ENCODE measurements at places on chromosomes 16 and 17.

- DNase-seq, result no peak
Measured at GRCh38 chr17:10215286-10215685, 16.9 kb upstream of the GAS7 start.

DNA sequence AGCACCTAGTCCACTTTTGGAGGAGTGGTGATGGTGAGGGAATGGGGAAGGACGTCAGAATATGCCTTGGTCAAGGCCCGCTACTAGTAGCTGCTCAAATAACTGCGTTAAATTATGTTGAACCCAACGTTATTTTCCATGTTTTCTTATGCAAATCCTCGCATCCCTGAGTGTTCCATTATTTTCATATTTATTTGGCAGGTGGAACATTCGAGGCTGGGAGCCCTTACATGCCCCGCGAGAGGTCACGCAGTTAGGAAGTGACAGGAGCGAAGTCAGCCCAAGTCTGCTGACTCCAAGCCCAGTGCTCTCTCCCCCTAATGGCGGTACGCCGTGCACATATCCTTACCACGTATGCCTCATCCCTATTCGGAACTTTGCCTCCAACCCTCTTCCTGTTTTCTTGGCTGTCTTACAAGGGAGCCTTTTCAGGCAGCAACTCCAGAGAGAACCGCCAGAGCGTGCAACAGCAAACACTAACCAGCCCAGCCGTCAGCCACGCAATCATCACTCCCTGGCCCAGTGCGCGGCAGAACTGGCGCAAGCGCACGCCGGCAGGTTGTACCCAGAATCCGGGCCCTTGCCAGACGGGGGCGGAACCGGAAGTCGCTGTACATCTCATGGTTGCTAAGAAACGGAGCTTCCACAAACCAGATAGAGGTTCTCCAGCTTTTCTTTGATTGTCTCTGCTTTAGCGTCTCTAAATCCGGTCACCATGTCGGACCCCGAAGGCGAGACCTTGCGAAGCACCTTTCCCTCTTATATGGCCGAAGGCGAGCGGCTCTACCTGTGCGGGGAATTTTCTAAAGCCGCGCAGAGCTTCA lies at the start of gene ODAD4:
ODAD4 (plus strand) TSS at position 609 of the 824 bp plus-strand sequence; CDS start at position 716, 107 bp downstream.
- DNase-seq, result peak; percentile 97

DNA sequence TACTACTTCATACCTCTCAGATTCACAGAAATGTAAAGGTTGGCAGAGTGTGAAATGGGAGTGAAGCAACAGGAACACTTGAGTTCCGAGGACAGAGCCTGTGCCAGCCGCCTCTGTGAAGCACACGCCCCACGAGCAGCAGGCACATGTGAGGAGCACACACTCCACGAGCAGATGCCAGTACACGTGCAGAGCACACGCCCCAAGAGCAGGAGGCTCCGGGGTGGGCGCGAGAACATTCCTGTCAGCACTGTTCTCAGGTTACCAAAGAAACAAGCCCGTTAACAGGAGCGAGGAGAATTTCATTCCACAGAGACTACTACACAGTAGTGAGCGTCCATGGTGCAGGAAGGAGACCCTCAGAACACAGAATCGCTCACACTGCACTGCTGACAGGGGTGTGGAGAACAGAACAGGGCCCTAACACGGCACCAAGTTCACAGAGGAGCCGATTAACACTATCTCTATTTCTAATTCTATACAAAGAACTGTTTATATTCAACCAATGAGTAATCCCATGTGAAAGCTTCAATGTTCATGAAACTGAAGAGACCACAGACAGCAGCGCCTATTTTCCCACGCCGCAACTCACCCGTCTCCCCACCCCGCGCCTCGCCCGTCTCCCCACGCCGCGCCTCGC lies 40.1 kb downstream of the KLHDC4 start:
- DNase-seq, result no peak

- no peak for DNase-seq
Measured at GRCh38 chr17:13429201-13429600, 172.5 kb downstream of the HS3ST3A1 start.

GRCh38 chr17:66304304-66305174 lies 2.1 kb downstream of the PRKCA start:
- no peak for DNase-seq

- no peak for DNase-seq
Measured at GRCh38 chr16:57960826-57961472, 10.0 kb downstream of the CNGB1 start.

DNA sequence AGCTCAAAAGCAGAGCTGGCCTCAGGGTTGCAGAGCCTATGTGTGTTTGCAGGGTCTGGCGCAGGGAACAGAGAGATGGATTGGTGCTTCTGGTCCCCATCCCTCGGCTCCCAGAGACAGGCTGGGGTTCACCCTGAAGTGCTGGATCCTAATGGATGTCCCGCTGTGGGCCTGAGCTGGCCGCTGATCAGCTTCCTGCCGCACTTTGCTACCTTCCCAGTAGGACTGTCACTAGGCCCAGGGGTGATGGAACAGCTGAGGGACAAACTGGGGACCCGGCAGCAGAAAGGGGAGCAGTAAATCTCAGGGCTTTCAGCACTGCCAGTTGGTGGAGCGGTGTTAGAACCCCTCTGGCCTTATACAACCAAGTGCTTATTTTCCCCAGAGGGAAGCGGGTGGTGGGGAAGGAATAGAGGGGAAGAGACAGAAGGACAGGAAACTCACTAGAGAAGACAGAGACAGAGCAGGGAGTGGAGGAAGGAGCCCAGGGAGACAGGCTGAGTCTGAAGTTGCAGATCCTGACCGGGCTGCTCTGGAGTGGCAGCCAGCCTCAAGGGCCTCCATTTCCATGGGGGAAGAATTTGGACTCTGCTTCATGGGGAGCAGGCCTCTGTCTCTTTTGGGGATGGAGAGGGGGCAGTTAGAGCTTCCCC lies 78.6 kb downstream of the MRM1 start:
- no peak for DNase-seq

DNA sequence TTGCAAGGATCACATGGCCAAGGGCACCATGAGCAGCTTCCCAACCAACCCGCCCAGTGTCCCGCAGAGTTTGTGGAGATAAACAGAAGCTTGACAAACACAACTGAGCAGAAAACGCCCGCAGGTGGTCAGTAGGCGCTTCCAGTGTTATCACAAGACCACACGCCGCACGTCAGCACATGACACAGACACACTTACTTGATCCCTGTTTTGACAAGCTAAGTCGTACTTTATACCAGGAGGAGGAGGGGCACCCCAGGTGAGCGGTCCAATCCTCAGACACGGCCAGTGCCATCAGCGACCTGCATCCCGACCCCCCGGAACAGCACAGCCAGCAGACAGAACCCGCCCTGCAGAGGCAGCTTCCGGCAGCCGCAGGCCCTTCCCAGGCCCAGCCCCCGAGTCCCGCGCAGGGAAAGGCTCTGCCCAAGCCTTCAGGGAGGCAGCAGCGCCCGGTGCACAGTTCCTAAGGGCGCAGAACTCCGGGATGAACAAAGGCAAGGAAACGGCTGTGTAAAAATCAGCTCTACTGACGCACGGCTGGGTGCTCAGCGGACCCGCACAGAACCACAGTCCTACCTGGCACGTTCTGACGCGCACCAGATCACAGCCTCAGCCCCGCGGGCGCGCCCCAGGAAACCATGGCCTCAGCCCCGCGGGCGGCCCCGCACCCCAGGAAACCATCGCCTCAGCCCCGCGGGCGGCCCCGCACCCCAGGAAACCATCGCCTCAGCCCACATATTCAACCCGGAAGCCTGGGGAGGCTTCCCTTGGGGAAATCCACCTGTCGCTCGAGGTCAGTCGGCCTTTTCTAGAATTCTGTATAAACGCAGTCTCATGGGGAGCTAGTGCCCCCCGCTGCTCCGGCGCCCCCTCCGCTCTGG lies 27.8 kb downstream of the AXIN1 start:
- no peak for DNase-seq

DNA sequence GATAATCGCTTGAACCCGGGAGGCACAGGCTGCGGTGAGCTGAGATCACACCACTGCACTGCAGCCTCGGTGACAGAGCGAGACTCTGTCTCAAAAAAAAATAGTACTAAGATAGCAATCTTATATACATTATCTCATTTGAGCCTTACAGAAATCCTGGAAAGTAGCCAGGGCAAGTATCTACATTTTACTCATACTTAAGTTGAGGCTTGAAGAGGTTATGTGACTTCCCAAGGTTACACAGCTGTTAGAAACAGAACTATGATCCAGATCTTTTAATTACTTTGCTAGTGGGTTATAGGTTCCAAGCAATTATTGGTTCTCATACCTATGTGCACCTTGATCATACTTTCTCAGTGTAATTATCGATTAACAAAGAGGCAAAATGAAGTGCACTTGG lies 15.4 kb downstream of the C17orf78 start:
- no peak for DNase-seq

Data from RWPE2 (cell line).